Heart right ventricle (tissue), 16 donors: ENCODE measurements at places on chromosomes 7 and 10. TPM values are rescaled to one million over a fixed set of nuclear protein-coding genes. Genes with fewer than 3 reads are reported as not detected.

UTF1 gene
- not detected for total RNA-seq

GRCh38 chr7:42222125-42222524 lies 14.9 kb downstream of the GLI3 start:
- H3K36me3 ChIP-seq: no peaks in the 10 kb centered on the region
- H3K4me1 ChIP-seq: peaks cover 3% of the 10 kb centered on the region
- H3K27me3 ChIP-seq: peaks cover 15% of the 10 kb centered on the region
- no peak overlapping the region for H3K27ac ChIP-seq
- no peak overlapping the region for H3K4me3 ChIP-seq
- no peak for DNase-seq

DNA sequence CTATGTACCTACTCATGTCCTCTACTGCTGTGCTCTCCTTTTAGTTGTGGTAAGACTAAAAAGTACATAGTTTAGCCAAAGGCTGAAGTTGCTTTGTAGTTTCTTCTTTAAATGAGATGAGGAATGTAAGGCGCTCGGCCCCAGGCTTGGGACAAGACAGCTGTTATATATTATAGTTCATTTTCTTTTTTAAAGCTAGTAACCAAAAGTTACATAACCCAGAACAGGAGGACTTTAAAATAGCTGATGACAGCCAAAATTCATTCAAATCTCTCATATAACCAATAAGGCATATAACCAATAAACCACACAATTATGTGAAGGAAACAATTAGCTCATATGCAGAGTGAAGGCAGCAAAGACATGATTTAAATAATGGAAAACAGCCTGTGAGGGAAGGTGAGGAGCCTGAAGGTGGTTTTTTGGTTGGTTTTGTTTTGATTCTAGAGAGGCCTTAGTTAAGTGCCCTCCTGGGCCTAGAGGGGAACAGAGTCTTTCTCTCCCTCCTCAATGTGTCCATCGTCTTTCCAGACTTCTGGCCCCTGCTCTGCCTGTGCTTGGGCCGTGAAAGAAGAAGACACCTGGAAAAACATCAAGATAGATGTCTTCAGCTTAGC lies 35.8 kb downstream of the SLC26A4 start:
- no peaks in the 10 kb centered on the region for H3K27me3 ChIP-seq
- DNase-seq: no peak
- H3K27ac ChIP-seq: no peak overlapping the region
- H3K4me3 ChIP-seq: no peak overlapping the region

TBX20 gene
- 168 TPM for total RNA-seq

DNA sequence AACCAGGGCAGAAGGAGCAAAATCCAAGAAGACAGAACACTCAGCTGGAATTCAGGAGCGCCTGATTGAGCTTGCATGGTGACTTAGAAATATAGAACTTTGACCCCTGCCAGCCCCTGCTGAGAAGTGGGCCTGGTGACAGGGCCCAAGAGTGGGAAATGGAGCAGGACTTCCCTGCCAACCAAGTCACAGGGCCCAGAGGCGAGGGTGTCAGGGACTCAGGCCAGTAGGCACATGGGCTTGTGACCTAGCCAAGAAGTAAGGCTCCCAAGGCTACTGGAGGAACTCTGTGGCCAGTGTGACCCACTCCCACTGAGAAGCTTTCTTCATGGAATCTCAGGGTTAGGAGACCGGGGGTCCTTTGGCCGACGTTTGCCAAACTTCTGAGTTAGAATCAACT lies 31.9 kb downstream of the LRRC20 start:
- H3K27me3 ChIP-seq: no peaks in the 10 kb centered on the region
- no peak overlapping the region for H3K27ac ChIP-seq
- DNase-seq: no peak
- no peaks in the 10 kb centered on the region for H3K36me3 ChIP-seq

DNA sequence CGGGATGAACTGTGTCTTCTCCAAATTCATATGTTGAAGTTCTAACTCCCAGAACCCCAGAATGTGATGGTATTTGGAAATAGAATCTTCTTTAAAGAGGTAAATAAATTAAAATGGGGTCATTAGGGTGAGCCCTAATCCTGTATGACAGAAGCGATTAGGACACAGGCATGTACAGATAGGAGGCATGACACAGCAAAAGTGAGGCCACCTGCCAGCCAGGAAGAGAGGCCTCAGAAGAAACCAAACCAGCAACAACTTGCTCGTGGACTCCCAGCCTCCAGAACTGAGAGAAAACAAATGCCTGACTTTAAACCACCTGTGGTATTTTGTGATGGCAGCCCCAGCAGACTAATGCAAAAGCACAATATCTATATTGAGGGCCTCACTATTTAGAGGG lies 214.3 kb downstream of the NEBL start:
- no peak overlapping the region for H3K27ac ChIP-seq
- H3K27me3 ChIP-seq: no peaks in the 10 kb centered on the region
- no peak overlapping the region for H3K4me3 ChIP-seq
- DNase-seq: no peak

GARS1 gene
- total RNA-seq: 50.4 TPM

DNA sequence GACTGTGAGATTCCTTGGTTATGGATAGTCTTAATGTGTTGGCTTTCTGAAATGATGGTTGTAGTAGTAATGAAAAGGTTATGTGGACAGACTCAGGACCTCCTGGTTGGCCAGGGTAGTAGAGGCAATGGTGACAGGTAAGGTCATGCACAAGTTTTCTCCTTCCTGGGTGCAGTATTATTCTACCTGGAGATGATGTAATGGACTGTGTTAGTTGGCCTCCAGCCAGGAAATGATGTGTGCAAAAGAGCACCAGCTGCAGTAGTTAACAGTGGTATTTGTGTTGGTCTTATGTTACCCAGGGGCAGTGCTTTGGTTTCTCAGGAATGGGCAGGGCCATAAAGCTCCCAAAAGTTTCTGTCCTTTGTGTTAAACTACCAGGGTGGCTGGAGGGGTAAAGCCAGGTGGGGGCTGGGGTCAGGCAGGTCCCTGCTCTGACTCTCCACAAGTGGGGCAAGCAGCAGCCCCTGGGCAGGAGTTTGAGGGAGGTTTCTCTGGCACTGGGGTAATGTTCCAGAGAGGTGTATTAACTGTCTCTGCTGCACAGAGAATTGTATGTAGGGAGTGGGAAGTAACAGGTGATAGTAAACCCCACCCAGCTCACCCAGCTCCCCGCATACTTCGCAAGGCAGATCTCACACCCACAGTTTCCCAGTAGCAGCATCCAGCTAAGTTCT lies 36.3 kb downstream of the GPR22 start:
- no peak overlapping the region for H3K27ac ChIP-seq
- no peaks in the 10 kb centered on the region for H3K27me3 ChIP-seq
- H3K4me1 ChIP-seq: peaks cover 5% of the 10 kb centered on the region
- no peak for DNase-seq
- no peaks in the 10 kb centered on the region for H3K36me3 ChIP-seq
- H3K4me3 ChIP-seq: no peak overlapping the region

GRCh38 chr7:101731502-101732084 lies 85.8 kb upstream of the CUX1 start:
- no peak for DNase-seq
- no peak overlapping the region for H3K27ac ChIP-seq
- H3K27me3 ChIP-seq: peaks cover 4% of the 10 kb centered on the region
- H3K4me1 ChIP-seq: peaks cover 7% of the 10 kb centered on the region
- no peak overlapping the region for H3K4me3 ChIP-seq
- no peaks in the 10 kb centered on the region for H3K36me3 ChIP-seq

GRCh38 chr10:47169581-47169980 lies 130.4 kb upstream of the GDF10 start:
- H3K4me1 ChIP-seq: peaks cover 23% of the 10 kb centered on the region
- H3K36me3 ChIP-seq: no peaks in the 10 kb centered on the region
- DNase-seq: no peak
- H3K4me3 ChIP-seq: no peak overlapping the region
- H3K27ac ChIP-seq: no peak overlapping the region
- no peaks in the 10 kb centered on the region for H3K27me3 ChIP-seq

ASB13 gene
- total RNA-seq: 10.0 TPM

- peak overlapping the region; percentile 50 for H3K4me3 ChIP-seq
- peak overlapping the region; percentile 80 for H3K27ac ChIP-seq
- H3K4me1 ChIP-seq: peaks cover 12% of the 10 kb centered on the region
- H3K27me3 ChIP-seq: no peaks in the 10 kb centered on the region
These were observed 753 bp downstream of the CAMK2B start for GRCh38 chr7:44324481-44325200.

DNA sequence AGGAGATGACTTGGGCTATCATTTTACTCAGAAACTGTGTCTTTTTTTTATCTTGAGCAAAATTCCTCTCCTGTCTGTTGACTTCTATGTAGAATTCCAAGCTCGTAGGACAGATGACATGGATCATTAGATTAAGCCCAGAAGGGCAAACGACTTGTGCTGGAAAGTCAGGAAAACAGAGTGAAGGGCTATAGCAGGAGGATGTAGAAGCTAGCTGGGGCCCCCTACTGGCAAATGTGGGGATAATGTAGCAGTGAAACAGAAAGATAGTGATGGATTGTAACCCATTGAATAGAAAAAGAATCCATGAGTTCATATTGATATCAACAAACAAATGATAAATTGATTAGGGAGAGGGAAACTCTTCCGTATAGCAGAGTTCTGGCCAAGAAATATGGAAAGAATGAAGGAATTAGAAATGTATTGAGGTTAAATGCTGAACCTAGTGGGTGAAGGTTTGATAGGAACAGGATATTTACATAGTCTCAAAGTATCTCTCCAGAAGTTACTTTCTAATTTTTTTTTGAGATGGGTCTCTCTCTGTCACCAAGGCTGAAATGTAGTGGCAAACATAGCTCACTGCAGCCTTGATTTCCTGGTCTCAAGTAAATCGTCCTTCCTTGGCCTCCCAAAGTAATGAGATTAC lies 103.6 kb downstream of the LYZL1 start:
- no peaks in the 10 kb centered on the region for H3K36me3 ChIP-seq
- no peak overlapping the region for H3K4me3 ChIP-seq
- H3K27me3 ChIP-seq: no peaks in the 10 kb centered on the region

GRCh38 chr10:124546055-124546369 lies 84.4 kb downstream of the LHPP start:
- H3K4me1 ChIP-seq: no peaks in the 10 kb centered on the region
- no peak overlapping the region for H3K4me3 ChIP-seq
- no peaks in the 10 kb centered on the region for H3K27me3 ChIP-seq
- no peaks in the 10 kb centered on the region for H3K36me3 ChIP-seq
- no peak overlapping the region for H3K27ac ChIP-seq
- no peak for DNase-seq

DNA sequence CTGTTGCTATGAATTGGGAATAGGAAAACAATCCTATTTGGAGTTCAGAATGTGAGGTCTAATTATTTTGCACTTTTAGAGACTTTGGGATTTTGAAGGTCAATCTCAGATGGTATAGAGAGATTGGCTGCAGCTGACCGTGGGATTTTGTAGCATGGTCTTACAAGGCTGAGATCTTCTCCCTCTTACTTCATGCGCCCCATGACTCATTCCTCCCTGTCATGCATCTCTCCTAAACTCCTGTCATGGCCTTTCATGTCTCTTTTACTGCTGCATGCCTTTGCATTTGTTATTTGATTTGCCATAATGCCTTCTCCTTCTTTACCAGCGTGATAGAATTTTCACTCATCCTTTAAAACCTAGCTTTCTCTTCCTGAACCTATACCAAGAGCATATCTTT lies 133.1 kb downstream of the BBS9 start:
- no peaks in the 10 kb centered on the region for H3K36me3 ChIP-seq
- no peaks in the 10 kb centered on the region for H3K4me1 ChIP-seq
- no peak overlapping the region for H3K27ac ChIP-seq
- no peak for DNase-seq
- H3K4me3 ChIP-seq: no peak overlapping the region

IKZF1 gene
- total RNA-seq: 2.1 TPM

DNA sequence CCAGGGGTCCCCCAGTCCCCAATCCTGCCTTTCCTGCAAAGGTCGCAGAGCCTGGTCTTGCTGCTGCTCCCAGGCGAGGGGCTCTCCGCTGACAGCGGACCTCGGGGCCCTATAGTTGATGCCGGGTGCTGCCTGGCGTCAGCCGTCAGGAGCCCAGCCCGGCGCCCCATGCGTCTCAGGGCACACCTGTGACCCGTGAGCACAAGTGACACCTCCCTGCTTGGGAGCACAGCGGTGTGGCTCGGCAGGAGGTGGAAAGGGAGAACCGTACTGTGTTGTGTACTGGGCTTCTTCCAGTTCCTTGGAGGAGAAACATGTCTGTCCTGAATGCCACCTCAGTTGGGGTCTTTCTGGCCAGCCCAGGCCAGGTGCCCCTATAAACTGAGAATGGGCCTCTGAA lies 56.7 kb downstream of the LHPP start:
- H3K27ac ChIP-seq: no peak overlapping the region
- peaks cover 10% of the 10 kb centered on the region for H3K4me1 ChIP-seq
- no peaks in the 10 kb centered on the region for H3K36me3 ChIP-seq
- H3K4me3 ChIP-seq: no peak overlapping the region
- H3K27me3 ChIP-seq: no peaks in the 10 kb centered on the region

TMEM270 gene
- not detected for total RNA-seq

C10orf71 gene
- total RNA-seq: 134 TPM

DNA sequence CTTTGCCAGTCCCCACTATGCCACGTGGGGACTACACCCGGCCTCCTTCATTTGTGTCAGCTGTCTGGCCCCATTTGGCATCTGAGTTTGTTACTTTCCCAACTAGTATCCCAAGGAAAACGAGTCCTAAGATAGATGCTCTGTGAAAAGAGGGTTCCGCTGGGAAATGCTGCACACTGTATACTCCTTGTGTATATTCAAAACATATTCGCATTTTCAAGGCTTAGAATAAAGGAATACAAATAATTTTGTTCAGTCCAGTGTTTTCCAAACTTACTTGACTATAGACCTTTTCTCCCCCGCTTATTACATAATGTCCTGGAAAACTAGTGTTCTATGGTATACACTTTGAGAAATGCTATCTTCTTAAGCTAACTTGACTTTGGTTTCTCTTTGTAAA lies 167.8 kb upstream of the IMMP2L start:
- no peaks in the 10 kb centered on the region for H3K36me3 ChIP-seq
- no peak overlapping the region for H3K4me3 ChIP-seq
- no peaks in the 10 kb centered on the region for H3K27me3 ChIP-seq
- no peak for DNase-seq
- peaks cover 4% of the 10 kb centered on the region for H3K4me1 ChIP-seq
- H3K27ac ChIP-seq: no peak overlapping the region

DNA sequence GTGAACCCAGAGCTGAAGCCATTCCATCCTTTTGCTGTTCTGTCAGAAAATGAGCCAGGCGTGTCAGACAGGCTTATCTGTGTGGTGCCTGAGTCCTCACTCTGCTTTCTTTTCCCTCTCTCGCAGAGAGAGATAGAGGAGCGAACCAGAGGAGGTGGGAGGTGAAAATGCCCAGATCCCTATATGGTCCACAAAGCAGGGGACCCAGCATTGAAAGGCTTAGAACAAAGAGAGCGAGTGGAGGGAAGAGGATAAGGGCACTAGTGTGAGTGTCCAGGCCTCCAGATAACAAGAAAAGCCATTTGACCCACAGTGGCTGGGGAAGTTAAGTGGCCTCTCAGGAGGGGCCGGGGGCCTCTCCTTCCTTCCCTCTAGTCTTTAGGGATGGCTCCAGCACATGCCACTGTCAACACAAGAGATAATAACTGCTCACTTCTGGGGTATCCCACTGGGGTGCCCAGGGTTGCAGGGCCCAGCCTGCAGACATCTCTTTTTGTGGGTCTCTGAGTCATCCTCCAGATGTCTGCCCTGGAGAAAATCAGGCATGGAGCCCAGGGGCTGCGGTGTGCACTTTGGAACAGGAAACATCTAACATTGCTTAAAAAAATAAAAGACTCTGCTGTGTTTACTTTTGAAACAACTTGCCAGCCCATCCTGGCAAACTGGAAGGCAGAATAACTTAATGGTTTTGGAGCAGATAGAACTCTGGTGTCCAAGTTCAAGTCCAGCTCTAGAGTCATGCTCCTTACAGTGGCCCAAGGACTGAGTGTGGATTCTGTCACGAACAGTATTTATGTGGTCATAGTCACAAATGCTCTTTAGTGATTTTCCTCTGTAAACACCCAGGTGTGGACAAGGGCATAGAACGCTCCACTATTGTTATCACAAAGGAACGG lies 189.5 kb downstream of the CXCL12 start:
- no peaks in the 10 kb centered on the region for H3K36me3 ChIP-seq
- H3K4me1 ChIP-seq: peaks cover 40% of the 10 kb centered on the region
- no peaks in the 10 kb centered on the region for H3K27me3 ChIP-seq
